Stomach (tissue), 19 donors: ENCODE measurements at places on chromosomes 6 and 20.

GRCh38 chr20:43937591-43937990, 22.9 kb downstream of the TOX2 start:
- no peak for DNase-seq

DNA sequence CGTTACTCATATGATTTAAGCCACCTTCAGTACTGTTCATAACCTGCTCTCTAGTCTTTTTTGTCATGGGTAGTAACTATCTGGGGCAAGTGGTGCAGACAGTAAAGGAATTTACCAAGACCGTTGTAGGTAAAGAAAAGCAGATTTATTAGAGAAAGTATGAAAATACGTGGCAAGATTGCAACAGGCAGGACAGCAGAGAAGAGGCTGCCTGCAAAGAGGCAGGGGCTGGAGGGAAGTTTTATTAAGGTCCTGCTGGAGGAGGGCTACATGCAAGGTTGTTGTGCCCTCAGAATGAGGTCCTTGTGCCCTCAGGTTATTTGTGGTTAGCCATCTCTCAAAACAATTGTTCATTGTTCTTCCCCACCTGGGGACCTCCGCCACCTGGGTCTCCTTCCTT, 444.3 kb downstream of the BCKDHB start:
- no peak for DNase-seq

- no peak for DNase-seq
Measured at GRCh38 chr6:53342217-53342616, 6.5 kb downstream of the ELOVL5 start.

DNA sequence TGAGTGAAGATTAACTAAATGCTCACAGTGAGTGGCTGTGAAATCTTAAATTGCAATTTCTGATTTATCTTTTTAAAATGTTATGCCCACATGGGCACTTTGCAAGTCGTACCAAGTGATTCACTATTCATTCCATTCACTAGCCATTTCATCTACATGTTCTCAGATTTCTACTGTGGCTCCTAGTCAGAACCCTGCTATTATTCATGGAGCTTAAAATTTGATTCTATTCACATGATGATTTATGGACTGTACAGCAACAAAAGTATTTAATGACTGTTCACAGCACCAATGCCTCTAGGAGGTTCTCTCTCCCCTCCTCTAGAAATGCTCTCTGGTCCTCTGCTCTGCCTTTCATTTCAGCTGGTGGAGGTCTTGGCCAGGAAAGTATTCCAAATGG, 133.5 kb upstream of the MAP3K7 start:
- DNase-seq: no peak

DNA sequence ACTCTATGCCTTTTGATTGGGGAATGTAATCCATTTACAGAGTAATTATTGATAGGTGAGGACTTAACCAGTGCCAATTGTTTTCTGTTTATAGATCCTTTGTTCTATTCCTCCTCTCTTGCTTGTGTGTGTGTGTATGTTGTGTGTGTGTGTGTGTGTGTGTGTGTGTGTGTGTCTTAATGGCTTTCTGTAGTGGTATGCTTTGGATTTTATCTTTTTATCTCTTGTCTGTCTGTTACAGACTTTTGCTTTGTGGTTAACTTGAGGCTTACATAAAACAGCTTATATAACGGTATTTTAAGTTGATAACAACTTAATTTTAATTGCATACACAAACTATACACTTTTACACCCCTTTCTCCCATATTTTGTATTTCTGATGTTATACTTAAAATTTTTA, 54.7 kb downstream of the CDC5L start:
- no peak for DNase-seq

- no peak for DNase-seq
Measured at GRCh38 chr6:106857771-106858652, 116.5 kb downstream of the CD24 start.
